ENCODE measurements at places on chromosomes 4 and X.

- DNase-seq, result no peak
These were observed 140.8 kb downstream of the OPHN1 start for GRCh38 chrX:68292471-68292870.

- peak; percentile 62 for DNase-seq
These were observed at the start of gene RAB9B for GRCh38 chrX:103831803-103832544. RAB9B (minus strand) TSS chrX:103832257; CDS start chrX:103825784, 6,473 bp downstream.

DNA sequence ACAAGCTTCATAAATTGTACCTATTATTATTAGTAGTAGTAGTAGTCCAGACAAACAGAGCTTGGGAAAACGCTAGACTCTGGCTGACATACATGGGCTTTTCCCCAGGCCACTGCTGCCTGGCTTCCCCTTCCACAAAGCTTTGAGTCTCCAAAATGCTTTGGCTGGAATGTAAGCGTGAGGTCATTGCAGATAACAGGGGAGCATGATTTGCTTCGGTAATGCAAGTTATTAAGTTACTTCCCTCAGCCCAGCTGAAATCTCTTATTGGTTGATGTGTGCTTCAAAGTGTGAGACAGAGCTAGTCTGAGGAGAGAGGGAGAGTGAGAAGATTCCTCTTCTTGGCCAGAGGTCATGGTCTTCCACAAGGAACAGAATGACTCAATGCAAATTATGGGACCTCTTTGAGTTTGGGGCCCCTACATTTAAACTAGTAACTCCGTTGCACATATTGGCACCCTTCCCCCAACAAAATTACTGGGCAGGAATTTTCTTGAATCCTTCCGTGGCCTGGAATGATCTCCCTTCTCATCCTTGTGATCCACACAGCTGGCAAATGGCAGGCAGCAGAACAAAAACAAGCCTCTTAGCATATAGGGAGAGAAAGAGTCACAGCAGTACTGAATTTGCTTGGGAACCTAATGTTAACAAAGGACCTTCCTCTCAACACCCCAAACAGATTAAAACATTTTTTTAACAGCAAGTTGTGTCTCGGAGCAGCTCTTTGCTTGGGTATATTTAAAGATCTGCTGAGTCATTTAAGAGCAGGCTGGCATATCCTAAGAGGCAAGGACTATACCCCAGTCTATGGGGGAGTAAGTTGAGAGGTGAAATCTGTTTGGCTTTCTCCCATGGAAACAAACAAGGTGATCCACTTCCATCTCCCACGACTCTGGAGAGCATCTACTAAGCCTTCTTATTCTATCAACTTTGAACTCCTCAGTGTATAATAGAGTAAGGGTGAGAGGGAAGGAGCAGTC, 19.9 kb downstream of the AR start:
- DNase-seq, result no peak

- no peak for DNase-seq
These were observed 71.6 kb downstream of the FAM114A1 start for GRCh38 chr4:38939165-38939564.

DNA sequence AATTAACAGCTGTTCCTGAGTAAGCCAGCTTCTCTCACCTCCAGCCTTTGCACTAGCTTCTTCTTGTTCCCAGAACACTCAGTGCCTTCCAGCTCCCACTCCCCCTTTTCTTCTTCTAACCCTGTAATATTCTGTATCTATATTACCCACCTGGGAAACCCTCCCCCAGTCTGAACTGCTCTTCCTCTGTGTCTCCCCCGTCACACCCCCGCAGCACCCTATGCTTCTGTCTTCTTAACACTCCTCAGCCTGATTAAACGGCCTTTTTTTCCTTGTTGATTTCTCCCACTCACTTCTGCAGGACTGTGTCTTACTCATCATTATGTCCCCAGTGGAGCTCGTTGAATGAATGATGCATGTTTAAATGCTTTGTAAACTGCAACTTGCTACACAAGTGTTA, 9.0 kb upstream of the LONRF3 start:
- no peak for DNase-seq

DNA sequence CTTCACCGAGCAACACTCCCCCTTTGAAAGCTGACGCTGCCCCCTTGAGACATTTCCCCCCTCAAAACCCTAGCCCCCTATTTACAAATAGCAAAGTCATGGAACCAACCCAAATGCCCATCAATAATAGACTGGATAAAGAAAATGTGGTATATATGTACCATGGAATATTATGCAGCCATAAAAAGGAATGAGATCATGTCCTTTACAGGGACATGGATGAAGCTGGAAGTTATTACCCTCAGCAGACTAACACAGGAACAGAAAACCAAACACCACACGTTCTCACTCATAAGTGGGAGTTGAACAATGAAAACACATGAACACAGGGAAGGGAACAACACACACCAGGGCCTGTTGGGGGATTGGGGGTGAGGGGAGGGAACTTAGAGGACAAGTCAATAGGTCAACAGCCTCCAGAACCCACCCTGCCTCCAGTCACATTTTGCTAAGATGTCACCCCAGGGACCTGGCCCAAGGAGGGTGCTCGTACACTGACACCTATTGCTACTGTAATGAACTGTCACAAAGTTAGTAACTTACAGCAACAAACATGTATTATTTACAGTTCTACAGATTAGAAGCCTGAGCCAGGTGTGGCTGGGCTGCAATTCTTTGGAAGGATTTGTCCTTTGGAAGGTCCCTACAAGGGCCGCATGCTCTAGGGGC, 20.6 kb downstream of the SCD5 start:
- DNase-seq, result no peak

DNA sequence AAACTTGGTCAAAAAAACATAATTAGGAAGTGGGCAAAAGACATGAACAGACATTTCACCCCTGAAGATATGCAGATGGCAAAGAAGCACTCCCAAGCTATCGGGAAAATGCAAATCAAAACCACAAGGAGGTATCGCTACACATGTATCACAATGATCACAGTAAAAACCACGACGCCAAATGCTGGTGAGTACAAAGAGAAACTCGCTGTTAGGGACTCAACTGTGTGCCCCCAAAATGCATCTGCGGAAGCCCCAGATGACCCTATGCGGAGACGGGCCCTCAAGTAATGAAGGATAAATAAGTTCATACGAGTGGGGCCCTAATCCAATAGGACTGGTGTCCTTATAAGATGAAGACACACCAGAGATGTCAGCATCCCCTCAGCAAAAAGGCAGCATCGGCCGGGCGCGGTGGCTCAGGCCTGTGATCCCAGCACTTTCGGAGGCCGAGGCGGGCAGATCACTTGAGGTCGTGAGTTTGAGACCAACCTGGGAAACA, 10.2 kb downstream of the GAK start:
- DNase-seq, result no peak

DNA sequence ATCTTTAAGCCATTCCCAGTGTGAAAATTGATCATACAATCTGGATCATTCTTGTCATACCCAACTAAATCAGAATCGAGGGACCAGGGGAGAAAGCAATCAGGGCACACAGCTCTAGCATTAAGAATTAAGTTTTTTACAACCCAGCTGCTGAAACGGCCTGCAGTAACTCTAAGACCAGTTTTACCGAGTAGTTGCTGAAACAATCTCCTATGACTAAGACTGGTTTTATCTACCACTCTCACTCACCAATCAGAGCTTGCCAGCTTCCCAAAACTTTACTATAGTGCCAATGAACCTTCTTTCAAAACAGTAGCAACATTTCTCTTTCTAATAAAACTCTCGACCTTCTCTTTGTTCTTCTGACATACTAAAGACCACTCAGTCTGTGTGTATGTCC, 2.8 kb upstream of the SAP30 start:
- no peak for DNase-seq
